DMS153 (cell line): ENCODE measurements at places on chromosomes 11 and 22.

DNA sequence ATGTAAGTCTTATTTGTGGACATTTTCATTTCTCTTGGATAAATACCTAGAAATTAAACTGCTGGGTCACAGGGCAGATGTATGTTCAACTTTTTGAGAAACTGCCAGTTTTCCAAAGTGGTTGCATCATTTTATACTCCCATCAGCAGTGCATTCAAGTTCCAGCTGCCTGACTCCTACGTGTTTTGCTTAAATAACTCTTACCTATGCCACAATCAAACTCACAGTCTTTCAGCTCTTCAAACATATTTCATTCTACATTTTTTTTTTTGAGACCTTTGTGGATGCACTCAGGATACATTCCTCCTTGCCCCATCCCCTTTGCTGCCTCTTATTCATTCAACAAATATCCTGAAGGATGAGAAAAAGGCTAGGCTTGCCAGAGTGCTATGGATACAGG is 9.2 kb downstream of the TCF20 start:
- DNase-seq: no peak

DNA sequence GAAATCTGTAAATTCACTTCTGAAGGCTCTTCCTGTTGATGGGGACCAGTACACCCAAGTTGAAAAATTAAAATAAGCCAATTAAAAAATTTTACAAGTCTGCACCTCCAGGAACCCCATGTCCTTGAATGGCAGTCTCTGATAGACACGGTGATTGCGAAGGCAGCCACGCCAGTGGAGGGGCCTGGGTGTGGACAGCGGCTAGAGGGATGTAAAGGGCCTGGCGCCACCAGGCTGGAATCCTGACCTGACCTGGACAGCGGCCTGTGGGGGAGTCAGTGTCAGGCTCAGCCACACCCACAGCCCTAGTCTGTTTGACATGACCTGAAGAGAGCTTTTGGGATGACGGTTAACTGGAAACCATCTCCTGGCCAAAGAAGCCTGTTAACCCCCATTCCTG is 49.5 kb upstream of the RFPL3 start:
- no peak for DNase-seq

DNA sequence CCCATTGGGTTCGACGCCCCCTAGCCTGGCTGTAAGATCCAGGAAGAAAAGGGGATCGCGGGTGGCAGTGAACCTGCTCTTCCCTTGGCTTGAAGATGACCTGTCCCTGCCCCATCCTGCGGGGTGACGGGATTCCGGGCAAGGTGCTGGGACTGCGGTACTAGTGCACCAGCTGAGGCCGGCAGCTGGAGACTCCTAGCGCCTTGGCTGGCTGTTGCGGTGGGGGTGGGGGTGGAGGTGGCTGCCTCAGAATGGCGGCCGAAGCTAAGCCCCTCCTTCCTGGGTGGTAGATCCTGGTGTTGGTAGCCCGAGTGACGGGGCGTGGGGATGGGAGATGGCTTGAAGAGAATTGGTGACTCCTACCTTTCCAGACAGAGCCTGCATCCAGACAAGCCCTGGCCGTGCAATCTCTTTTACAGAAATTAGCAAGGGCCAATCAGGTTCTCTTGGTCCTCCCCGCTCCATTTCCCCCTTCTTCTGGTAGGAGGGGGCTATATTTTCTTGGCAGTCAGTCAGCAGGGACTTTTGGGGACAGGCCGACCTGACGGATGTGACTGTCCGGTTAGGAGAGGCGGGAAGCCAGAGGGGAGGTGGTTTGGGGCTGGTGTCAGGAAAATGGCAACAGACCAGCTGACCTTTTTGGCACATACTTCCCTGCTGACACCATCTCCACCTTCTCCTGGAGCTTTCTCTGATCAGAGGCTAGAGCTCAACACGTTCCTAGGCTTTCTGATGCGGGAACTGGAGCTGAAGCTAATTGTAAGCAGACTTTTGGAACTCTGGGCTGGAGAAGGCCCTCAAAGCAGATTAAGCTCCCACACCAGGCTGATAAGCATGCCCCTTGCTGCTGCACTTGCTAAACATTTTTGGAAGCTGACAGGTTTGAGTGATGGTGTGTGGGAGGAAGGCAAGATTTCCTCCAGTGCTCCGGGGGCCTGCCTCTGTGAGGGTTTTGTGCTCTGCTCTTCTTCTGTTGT is 2.0 kb downstream of the NAV2 start:
- DNase-seq: no peak

- DNase-seq: no peak
These were observed 48.0 kb upstream of the NARS2 start for GRCh38 chr11:78622666-78623065.

GRCh38 chr11:61679296-61679695 is 895 bp upstream of the DAGLA start:
- no peak for DNase-seq

- no peak for DNase-seq
These were observed at the start of gene GDPD4 for GRCh38 chr11:77301510-77301909. GDPD4 (minus strand) TSS chr11:77301686; CDS start chr11:77285137, 16,549 bp downstream.

DNA sequence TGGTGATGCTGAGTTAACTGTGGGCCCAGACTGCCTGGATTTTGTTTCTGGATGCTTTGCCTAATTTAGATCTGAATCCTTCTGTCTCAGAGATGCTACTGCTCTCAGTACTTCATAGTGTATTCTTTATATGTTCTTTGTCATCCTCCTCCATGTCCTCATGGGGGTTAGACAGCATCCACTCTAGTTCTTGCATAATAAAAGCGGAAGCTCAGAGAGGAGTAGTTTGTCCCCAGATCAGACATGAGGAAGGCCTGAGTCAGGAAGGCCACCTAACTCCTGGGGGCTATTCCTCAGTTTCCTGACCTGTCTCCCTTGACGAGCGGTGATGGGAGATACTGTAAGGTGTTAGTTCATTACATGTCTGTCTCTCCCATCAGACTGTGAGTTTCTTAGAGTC is 90.2 kb downstream of the SCN3B start:
- no peak for DNase-seq

DNA sequence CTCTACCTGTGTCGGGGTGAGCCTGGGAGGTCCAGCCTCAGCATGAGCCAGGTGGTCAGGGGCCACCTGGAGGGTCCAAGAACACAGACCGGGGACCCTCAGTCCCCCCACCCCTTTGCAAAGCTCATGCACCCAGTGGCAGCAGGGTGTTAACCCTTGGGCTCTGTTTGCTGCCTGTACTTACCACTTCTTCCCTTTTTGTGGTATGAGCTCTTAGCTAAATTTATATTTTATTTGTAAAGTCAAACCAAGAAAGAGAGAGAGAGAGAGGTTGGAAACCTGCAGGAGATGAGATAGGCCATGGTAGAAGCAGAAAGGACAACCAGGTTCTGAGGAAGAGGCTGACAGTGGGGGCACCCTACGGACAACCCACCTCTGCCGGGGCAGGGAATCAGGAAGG is 29.9 kb downstream of the IL10RA start:
- DNase-seq: no peak
